Panc1 (cell line): ENCODE measurements at places on chromosomes 11 and 22. TPM values are rescaled to one million over a fixed set of nuclear protein-coding genes. Genes with fewer than 3 reads are reported as not detected.
A peak's percentile ranks its signal among the peaks of the same experiment; 100 is the strongest.

C1QTNF5 gene
- not detected for total RNA-seq

PTS gene
- 64.2 TPM for total RNA-seq

GRCh38 chr11:96272529-96273222, 70.3 kb downstream of the MAML2 start:
- no peak for DNase-seq
- 0 out of 2 replicates have a peak, but pooled peaks cover 4% of the 10 kb centered on the region for H3K4me1 ChIP-seq
- no peaks in the 10 kb centered on the region for H3K36me3 ChIP-seq

KRTAP5-1 gene
- not detected for total RNA-seq

DNA sequence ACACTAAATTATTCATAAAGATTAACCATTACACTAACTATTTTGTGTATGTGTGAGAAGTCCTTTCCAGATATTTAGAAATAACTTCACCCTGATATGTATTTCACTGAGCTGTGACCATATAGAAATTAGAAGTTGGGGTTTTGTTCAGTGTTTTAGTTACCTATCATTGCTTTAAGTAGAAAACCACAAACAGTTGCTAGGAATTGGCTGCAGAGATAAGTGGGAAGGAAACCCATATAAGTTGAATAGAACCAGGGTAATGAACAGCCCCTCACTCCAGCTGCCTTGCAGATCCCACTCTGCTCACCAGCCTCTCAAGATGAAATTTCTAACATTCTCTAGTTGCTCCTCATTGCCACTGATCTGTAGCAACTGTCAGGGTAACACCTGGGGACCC, 10.3 kb downstream of the SRSF8 start:
- H3K27ac ChIP-seq: no peak overlapping the region
- H3K27me3 ChIP-seq: no peaks in the 10 kb centered on the region

RASSF7 gene
- 81.8 TPM for total RNA-seq

GRCh38 chr11:1548221-1549070, 23.6 kb downstream of the DUSP8 start:
- peaks cover 10% of the 10 kb centered on the region for H3K4me1 ChIP-seq
- peak; percentile 39 for DNase-seq
- H3K27me3 ChIP-seq: 0 out of 2 replicates have a peak, but pooled peaks cover 2% of the 10 kb centered on the region
- H3K36me3 ChIP-seq: no peaks in the 10 kb centered on the region; the same call in 1 of the 2 replicates

GRCh38 chr11:9489080-9489765, 28.4 kb downstream of the ZNF143 start:
- H3K27me3 ChIP-seq: no peaks in the 10 kb centered on the region
- no peaks in the 10 kb centered on the region for H3K36me3 ChIP-seq
- H3K4me3 ChIP-seq: no peak overlapping the region
- H3K4me1 ChIP-seq: no peaks in the 10 kb centered on the region

DNA sequence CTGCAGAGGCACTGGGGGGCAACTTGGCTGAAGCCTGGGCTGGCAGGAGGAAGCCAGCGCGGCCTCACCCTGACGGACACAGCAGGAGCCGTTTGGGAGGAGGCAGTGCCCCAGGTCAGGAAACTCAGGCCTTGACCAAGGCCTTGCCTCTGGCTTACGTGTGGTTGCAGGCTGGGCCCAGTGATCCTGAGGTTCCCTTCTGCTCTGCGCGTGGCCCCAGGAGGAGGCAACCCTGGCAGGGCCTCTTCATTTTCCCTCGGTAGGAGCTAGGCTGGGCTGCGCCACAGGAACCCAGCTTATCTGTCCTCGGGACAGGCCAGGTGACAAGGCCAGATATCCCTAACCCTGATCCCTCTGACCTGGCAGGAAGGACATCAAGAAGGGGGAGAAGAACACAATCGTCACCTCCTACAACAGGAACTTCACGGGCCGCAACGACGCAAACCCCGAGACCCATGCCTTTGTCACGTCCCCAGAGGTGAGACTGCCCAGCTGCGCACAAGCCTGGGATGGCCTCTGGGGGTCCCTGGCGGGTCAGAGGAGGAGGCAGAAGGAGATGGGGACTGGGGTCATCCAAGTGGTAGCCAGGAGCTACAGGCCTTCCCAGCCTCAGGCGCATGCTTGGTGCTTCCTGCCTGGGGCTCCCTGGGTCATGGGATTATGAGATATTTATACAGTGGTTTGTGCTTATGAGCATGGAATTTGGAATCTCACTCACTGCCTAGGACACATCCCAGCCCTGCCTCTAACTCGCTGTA, 20.6 kb downstream of the POLR3H start:
- no peaks in the 10 kb centered on the region for H3K27me3 ChIP-seq
- peak overlapping the region; percentile 57 for H3K27ac ChIP-seq
- no peak overlapping the region for H3K4me3 ChIP-seq
- DNase-seq: no peak

DNA sequence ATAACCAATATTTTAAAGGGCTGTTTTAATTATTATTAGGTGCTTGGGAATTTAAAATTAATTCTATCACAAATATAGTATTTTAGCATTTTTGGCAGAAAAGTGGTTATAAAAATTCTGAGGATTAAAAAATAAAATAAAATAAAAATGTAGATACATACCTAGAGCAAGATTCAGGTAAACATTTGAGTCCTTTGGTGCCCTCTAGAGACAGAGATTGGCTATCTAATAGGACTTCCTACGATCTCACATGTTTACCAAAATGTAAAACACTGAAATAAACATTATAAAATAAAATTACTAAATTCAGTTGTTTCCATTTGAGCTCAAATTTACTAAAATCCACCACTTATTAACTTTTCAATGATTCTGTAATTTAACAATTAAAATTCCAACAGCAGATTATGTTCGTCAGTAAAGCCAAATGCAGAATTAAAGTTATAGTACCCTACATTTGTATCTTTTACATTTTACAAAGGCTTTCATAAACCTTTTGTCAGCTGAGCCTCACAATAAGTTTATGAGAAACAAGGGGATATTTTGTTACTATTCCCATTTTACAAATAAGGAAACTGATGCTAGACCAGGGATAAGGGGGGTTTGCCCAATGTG, 27.7 kb downstream of the SLC36A4 start:
- no peaks in the 10 kb centered on the region for H3K27me3 ChIP-seq
- no peak overlapping the region for H3K27ac ChIP-seq
- H3K4me1 ChIP-seq: no peaks in the 10 kb centered on the region
- peaks cover 3% of the 10 kb centered on the region for H3K36me3 ChIP-seq

GRCh38 chr11:32297611-32298011, 137.7 kb downstream of the WT1 start:
- no peak overlapping the region for H3K4me3 ChIP-seq
- no peaks in the 10 kb centered on the region for H3K4me1 ChIP-seq
- H3K36me3 ChIP-seq: no peaks in the 10 kb centered on the region
- no peak for DNase-seq

GRCh38 chr11:95086836-95087570, 2.6 kb upstream of the ENDOD1 start:
- H3K27me3 ChIP-seq: no peaks in the 10 kb centered on the region
- DNase-seq: no peak
- H3K27ac ChIP-seq: no peak overlapping the region
- no peak overlapping the region for H3K4me3 ChIP-seq
- H3K36me3 ChIP-seq: no peaks in the 10 kb centered on the region

DNA sequence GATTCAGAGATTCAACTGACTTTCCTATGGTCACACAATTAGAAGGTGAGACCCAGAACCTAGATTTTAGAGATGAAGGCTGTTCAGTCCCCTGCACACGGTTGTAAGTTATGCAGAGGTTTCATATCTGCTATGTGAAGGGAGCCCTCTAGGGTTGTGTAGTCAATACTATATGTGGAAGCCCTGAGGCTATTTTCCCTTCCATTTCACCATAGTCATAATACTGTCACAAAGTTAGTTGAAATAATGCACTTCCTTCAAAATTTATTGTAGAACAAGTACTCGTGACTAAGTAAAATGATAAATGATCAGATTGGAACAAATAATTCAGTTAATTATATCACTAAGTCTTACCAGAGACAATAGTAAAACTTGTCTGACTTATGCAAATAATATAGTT, 48.8 kb downstream of the ENDOD1 start:
- H3K27ac ChIP-seq: no peak overlapping the region
- DNase-seq: no peak
- H3K4me3 ChIP-seq: no peak overlapping the region

DNA sequence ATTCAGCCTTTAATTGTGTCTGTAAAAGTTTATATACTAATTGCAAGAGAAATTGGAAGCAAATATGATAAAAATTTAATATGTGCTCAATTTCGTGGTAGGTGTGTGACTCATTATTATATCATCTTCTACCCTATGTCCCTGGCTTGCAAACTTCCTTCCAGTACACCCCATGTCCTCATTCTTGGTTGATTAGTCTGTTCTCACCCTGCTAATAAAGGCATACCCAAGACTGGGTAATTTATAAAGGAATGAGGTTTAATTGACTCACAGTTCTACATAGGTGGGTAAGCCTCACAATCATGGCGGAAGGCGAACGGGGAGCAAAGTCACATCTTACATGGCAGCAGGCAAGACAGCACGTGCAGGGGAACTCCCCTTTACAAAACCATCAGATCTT, 11.9 kb downstream of the MRGPRX3 start:
- H3K27me3 ChIP-seq: peaks cover 13% of the 10 kb centered on the region
- H3K4me3 ChIP-seq: no peak overlapping the region
- H3K27ac ChIP-seq: no peak overlapping the region
- DNase-seq: no peak

- no peak overlapping the region for H3K4me3 ChIP-seq
- peak overlapping the region; percentile 51 for H3K27ac ChIP-seq
- no peak for DNase-seq
- no peaks in the 10 kb centered on the region for H3K36me3 ChIP-seq
- H3K27me3 ChIP-seq: no peaks in the 10 kb centered on the region
These were observed 18.4 kb upstream of the CABP7 start for GRCh38 chr22:29701155-29701999.

GRCh38 chr11:1541474-1542204, 30.4 kb downstream of the DUSP8 start:
- DNase-seq: no peak
- H3K27me3 ChIP-seq: peaks cover 6% of the 10 kb centered on the region
- H3K36me3 ChIP-seq: no peaks in the 10 kb centered on the region
- H3K4me1 ChIP-seq: no peaks in the 10 kb centered on the region

- H3K4me1 ChIP-seq: no peaks in the 10 kb centered on the region
- DNase-seq: peak; percentile 45
- no peaks in the 10 kb centered on the region for H3K27me3 ChIP-seq
- no peak overlapping the region for H3K4me3 ChIP-seq
- H3K27ac ChIP-seq: no peak overlapping the region
These were observed 33.0 kb downstream of the SERGEF start for GRCh38 chr11:17979770-17980371.

- no peaks in the 10 kb centered on the region for H3K36me3 ChIP-seq
- DNase-seq: peak; percentile 94
- no peaks in the 10 kb centered on the region for H3K27me3 ChIP-seq
- H3K4me1 ChIP-seq: 0 out of 2 replicates have a peak, but pooled peaks cover 4% of the 10 kb centered on the region
These were observed 264.4 kb downstream of the DDX10 start for GRCh38 chr11:108929241-108929640.

SERPING1 gene
- 1.3 TPM for total RNA-seq

PANX3 gene
- not detected for total RNA-seq

DNA sequence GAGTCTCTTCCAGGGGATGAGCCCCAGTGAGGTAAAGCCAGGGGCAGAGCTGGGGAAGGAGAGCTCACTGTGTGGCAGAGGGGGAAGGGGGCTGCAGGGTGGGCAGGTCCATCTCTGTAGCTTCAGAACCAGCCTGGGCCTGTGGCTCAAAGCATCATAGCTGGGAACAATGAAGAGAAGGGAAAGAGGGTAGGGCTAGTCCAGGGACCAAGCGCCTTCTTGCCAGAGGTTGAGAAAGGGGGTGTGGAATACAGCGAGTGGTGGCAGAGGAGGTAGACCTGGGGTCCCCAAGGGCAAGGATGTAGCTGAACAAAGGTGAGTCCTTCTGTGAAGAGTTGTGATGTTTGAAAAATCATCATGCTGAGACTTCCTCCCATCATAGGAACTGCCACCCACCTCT, 1.2 kb upstream of the PLA2G3 start:
- H3K4me3 ChIP-seq: no peak overlapping the region
- DNase-seq: no peak
- H3K27me3 ChIP-seq: no peaks in the 10 kb centered on the region
- no peaks in the 10 kb centered on the region for H3K36me3 ChIP-seq
